ENCODE measurements at places on chromosomes 6 and 20. TPM values are rescaled to one million over a fixed set of nuclear protein-coding genes. Genes with fewer than 3 reads are reported as not detected.

The GNAS-AS1 gene
- polyA plus RNA-seq = 1.0 TPM

The TINAG gene
- 37.3 TPM for polyA plus RNA-seq

DNA sequence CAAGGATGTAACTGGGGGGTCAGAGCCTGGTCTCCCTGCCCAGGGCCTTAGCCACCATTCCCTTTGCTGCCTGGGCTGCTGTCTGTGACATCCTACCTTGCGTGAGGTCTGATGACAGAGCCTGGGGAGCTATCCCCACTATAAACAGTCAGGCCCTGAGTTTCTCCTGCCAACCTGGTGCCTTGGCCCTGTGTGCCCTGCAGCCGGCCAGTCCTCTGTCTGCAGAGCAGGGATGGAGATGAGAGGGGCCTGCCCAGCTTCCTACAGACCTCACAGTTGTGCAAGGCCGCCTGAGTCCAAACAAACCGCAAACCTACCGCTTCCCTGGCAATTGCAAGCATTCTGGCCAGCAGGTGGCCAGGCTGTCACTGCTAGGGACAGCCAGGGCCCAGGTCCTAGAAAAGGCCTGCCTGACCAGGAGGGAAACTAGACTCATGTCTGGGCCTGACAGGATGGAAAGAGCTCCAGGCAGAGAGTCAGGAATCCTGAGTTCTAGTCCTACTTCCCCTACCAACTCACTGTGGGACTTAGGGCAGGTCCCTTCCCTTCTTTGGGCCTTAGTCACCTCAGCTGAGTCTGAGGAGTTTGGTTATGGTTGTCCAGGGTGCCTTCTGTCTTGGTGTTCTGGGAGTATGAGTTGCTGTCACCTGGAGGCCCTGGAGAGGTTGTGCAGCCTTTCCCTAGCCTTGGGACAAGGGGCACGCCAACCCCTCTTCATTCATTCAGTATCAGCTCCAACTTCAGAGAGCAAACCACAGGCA, 86.2 kb downstream of the VEGFA start:
- DNase-seq = no peak

GRCh38 chr6:170038251-170038650, 252.6 kb downstream of the DLL1 start:
- no peak for DNase-seq

Measured in left kidney (tissue), 8 donors.